ENCODE measurements at places on chromosomes 1 and 21.

DNA sequence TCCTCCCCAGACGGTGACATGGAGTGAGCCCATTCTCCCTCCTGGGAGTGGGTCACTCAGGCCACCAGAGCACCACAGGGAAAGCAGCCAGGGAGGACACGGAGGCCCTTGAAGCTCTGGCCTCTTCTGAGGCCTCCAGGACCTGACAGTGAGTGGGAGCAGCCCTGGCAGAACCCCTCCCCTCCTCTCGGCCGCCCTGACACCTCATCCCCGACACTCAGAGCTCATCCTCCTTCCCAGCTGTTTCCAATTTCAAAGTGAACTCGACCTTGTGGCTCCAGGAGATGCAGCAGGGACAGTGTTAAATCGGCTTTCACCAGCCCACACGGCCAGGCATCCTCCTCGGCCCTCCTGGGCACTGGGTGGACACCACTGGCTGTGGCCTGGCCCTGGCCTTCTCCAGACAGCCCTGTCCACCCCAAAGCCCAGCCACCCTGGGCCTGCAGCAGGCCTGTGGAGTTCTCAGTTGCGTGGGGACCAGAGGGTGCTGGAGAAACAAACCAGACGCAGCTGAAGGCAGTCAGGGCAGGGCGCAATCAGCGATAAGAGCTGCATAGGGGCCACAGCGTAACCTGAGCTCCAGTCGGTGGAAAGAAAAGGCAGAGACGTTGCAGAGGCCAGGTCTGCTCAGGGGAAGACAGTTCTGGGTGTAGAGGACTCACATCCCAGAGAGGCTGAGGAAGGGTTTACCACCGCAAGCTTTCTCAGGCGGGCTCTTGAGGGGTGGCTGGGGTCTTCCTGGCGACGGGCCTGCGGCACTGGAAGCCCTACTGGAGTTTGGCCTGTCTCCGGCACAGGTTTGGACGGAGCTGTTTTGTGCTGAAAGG, 27.1 kb downstream of the FTCD start:
- DNase-seq, result no peak

DNA sequence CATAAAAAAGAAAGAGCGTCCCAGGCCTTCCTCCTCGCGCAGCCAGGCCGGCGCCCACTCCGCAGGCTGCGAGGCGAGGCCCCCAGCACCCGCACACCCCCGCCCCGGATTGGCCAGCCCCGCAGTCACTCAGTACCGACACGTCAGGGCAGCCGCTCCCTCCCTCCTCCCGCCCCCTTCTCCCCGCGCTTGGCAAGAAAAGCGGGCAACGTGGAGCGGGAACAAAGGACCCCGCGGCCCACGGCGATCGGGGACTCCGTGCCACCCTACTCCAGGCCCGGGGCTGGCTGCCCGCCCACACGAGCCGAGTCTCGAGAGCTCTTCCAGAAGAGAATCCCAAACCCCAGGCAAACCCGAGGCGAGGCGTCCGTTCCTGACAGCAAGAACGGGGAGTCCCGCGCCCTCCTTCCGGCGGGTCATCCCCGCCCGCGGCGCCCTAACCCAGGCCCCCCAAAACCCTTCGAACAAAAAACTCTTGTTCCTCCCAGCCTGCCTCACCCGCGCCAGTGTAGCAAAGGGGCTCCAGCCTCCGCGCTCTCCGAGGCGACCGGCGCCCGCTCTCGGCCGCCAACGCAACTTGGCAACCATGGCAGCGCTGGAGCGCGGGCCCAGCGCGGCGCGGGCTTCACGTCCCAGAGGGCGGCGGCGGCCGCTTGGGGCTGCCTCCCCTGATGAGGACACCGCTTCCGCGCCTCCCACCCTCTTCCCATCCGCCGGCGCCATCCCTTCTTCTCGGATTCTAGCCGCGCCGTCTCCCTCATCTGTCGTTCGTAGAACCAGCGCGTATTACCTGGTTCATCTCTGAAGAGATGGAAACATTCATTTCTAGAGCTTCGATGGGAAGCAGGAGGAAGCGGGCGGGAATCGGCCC, 645 bp downstream of the IVNS1ABP start:
- DNase-seq, result peak; percentile 89

- DNase-seq, result peak; percentile 31
Observed at GRCh38 chr1:152440635-152441471, 26.8 kb upstream of the CRNN start.

GRCh38 chr1:64483731-64484414, 13.9 kb downstream of the CACHD1 start:
- DNase-seq, result no peak

GRCh38 chr1:225156254-225156653, 226.8 kb downstream of the DNAH14 start:
- DNase-seq, result no peak

- no peak for DNase-seq
Observed at GRCh38 chr1:244050014-244050834, 859 bp upstream of the ZBTB18 start.

- DNase-seq, result no peak
Observed at GRCh38 chr1:39900662-39901463, 854 bp downstream of the MYCL start.

DNA sequence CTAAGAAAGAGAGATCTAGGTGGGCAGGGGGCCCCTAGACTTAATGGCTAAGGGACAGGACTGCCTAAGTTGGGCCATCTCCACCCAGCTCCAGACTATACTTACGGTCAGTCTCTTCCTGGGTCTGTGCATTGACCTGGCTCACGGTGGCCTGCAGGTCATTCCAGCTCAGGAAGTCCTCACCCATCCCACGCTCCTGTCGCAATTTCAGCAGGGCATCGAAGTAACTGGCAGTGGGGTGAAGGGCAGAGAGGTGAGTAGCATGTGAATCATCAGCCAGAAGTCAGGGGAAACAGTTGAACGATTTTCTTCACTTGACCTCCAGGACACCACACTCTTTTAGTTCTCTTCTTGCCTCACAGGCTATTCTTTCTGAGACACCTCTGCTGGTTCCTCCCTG, 20.5 kb downstream of the IQGAP3 start:
- no peak for DNase-seq

GRCh38 chr1:41013024-41013423, 8.5 kb downstream of the SLFNL1 start:
- no peak for DNase-seq

DNA sequence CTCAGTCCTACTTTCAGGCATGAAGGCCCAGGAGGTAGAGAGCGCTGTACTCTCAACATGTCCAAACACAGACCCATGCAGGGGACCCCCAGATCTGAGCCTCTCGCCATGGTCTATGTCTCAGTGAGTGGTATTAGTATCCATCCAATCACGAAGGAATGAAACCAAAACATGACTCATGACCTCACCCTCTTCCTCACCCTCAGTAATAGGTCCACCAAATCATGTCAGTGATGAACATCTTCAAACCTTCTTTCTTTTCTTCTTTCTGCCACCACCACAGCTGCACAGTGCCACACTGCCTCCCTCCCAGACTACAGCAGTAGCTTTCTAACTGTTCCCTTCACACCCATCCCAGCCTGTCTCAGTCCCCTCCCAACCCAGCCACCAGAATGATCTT, 16.8 kb downstream of the C1orf116 start:
- no peak for DNase-seq

DNA sequence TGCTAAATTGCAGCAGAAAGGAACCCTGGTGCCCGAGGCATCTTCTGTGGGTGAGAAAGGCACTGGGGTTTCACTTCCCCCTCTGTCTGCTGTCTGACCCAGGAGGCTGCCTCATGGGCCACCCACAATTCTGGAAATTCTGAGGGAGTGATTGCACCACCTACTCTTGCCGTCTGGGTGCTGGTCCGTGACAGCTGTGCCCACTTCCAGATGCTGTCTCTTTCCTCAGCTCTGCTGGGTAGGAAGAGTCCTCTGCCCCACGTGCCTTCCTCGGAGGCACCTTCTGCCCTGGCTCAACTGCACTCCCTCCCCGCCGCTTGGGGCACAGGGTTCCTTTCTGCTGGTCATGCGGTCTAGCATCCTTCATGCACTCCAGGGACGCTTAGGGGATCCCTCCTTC, 96.3 kb downstream of the ARHGEF10L start:
- no peak for DNase-seq

GRCh38 chr1:24119859-24120756, 8.2 kb upstream of the MYOM3 start:
- no peak for DNase-seq

- DNase-seq, result peak; percentile 12
Observed at GRCh38 chr1:9494936-9495758, 44.1 kb upstream of the SLC25A33 start.

DNA sequence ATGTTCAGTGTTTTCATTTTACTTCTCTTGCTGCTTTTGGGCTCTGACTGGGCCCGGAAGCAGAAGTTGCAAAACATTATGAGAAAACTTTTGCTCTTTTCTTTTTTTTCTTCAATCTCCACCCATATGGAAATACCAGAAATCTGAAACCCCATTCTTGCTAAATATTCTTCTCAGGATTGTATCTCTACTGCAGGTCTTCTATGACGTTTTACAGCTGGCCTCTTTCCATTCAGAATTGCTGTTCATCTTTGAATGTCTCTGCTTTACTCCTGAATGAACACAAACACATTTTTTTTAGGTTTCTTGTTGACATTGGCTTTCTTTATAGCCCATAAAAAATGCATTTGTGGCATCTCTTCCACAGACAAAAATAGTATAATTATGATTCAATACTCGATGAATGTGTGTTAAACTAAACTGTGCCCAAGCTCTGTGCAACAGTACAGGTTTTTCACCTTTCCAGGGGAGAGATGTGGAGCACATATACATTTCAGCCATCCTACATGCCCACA, 18.8 kb downstream of the PTPRC start:
- DNase-seq, result no peak

DNA sequence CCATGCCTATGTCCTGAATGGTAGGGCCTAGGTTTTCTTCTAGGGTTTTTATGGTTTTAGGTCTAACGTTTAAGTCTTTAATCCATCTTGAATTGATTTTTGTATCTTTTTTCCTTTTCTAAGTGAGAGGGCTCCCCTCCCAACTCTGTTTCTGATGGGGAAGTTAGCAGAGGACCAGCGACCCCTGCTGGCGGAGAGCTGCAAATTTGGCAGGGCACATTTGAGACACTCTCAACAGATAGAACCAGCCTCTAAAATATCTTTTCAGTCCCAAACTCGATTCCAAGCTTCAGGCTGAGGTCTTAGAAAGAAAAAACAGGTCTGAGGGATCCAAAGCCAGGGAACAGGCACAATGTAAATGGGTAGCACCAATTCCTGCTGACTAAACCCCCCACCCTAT, 32.5 kb downstream of the LRRC3 start:
- DNase-seq, result no peak

DNA sequence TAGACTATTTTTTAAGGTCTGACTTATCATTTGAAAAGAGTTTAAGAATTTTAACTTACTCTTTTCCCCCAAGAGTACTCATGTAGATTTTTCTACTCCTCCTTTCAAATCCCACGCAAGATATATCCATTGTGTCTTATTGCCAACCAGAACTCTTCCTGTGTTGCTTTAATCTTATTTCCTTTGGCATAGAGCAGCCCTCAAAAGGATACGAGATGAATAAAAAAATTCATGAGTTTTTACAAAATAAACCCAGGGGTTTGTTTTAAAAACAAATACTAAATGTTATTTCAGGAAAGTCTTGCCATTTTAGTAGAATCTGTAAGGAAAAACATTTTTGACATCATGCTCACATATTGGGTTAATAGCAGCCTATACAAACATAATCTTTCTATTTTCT, 543.2 kb upstream of the CXADR start:
- no peak for DNase-seq

DNA sequence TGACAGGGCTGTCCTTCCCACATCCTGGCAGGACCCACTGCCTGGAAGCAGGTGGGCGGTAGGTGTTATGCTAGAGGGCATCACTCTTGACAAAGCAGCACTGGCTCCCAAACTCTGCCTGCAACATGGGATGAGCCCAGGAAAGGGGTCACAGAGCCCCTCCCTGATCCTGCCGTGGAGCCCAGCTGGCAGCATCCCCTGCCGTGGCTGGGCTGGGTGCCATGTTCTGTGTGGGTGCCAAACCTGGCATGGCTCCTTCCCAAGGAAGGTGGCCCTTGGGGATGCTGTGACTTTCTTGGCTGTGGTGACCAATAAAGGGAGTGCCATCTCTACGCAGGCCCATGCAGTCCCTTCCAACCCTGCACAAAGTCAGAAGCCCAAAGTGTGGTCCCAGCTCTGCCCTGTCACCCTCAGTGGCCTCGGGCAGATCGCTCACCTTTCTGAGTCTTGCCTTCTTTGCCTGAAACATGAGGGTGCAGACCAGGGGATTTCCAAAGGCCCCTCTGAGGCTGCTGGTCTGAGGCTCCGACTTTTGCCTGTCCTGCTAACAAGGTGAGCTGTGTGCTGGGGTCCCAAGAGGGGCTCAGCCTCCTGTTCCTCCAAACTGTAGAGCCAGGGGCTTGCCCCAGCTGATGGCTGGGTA, 6.0 kb downstream of the CDK18 start:
- DNase-seq, result no peak

GRCh38 chr1:244412176-244412575, 39.5 kb downstream of the ADSS2 start:
- DNase-seq, result no peak

GRCh38 chr1:244335456-244335855, 116.3 kb downstream of the ADSS2 start:
- DNase-seq, result no peak

DNA sequence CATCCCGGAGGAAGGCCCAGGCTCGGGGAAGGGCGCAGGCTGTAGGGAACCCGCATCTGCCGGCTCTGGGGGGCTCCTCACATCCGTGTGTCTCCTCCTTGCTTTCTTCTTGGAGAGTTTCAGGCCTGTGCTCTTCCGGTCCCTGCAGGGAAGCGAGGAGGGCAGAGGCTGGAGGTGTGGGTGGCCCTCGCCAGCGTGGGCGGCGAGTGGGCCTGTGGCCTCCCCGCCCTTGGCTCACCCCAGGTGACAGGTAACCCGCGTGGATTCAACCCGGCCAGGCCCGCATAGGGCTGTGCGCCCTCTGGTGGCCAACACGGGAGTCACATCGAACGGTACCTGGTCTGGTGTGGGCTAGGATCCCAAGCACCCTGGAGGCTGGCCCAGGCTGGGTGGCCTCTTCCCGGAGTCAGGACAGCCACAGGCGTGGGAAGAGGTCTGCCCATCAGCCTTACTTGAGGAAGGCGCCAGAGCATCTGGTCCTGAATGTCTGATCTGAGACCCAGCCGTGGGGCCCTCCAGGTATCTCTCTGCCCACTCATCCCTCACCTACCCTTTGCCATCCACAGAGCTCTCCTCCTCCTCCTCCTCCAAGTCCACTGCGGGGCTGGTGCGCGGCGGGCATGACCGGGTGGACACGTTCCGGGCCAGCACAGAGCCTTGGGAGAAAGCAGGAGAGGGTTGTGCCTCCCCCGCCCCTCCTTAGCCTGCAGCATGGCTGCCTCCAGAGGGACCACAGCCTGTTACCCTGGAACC, 9.6 kb upstream of the TNFRSF25 start:
- DNase-seq, result no peak

DNA sequence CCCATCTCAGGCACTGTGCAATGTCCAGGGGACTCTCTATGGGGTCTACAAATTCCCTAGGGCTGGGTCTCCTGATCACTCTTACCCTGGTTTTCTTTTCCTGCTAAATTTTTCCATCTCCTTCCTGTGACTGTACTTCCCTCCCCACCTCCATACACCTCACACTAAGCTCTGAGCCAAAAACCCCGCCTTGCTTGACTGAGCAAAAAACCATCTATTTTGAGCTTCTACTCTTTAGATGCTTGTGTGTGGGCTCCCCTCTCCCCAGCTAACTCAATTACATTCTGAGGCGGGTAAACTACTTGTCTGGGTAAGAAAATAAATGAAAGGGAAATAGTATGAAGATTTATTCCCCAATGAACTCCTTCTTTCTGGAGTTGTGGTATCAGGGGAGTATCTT, 187.9 kb downstream of the PTPRU start:
- no peak for DNase-seq

GRCh38 chr1:68363339-68363738, 86.4 kb downstream of the RPE65 start:
- no peak for DNase-seq

All from stimulated activated CD8-positive, alpha-beta memory T cell treated with anti-CD3 and anti-CD28 coated beads, Interleukin-4, amount 100 ng/mL, for 4 hours (primary cell).